CD4-positive, alpha-beta T cell treated with Interleukin-21 for 1 hour (primary cell): ENCODE measurements at places on chromosomes 6 and 20.

- DNase-seq = no peak
Measured at GRCh38 chr20:48793776-48794175, 34.0 kb downstream of the PREX1 start.

- no peak for DNase-seq
Measured at GRCh38 chr6:52801188-52801841, 2.3 kb downstream of the GSTA1 start.

GRCh38 chr20:59247731-59248684 lies 52.4 kb upstream of the EDN3 start:
- no peak for DNase-seq

- DNase-seq = no peak
Measured at GRCh38 chr6:1404713-1405098, 15.3 kb downstream of the FOXF2 start.

GRCh38 chr6:39452306-39453145 lies 130.0 kb upstream of the KCNK16 start:
- DNase-seq = no peak

- no peak for DNase-seq
Measured at GRCh38 chr6:117237561-117237960, 27.8 kb upstream of the VGLL2 start.

- DNase-seq = no peak
Measured at GRCh38 chr6:166758136-166758704, 131.2 kb upstream of the RPS6KA2 start.

DNA sequence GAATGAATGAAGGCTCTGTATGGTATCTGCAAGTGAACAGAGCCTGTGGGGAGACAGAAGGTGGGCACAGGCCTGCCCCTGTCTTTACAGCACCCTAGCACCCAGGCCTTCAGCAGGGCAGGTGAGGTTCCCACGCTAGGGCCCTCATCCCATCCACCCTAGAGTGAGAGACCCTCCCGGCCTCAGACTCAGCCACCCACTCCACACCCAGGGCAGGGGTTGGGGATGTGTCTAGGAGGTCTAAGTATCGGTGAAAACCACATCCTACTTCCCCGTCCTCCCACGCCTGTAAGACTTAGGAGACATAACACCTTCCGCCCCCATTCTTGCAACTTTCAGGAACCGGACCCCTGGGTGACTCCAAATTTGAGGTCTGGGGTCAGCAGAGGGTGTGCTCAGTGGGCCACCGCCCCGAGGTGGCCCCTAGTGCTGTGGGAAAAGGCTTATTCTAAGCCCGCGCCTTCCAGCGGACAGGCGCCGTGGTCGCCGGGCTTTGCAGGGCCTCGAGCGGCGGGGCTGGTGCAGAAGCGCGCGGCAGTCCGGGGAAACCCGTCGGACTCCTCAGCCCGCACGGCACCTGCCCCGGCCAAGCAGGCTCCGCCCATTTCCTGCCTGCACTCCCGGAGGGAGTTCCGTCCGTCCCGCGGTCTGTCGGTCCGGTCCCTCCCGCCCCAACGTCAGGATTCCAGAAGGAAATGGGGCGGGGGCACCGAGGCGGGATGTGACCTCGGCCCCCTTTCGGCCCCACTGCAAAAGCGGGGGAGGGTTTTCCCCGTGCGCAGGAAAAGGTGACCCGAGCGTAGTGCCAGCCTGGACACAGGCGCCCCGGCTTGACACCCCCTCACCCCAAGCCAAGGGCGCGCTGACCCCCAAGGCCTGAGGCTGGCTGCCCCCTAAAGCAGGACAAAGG lies 868 bp downstream of the SAMD10 start:
- DNase-seq = peak; percentile 64

DNA sequence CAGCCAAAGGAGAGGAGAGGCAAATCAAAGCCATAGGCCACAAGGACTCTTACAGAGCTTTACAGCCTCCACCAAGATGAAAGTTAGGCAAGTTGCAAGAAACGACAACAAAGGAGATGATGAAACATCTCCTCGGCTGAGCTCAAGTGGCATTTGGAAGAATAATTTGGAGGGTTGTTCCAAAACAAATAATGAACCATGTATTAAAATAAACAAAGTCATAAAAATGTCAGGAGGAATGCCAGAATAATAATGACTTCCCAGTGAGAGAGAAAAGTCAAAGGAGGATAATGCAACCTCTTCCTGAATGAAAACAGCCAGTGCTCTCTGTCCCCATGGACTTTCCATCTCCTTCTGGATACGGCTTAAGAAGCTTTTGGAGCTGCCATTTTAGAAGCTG lies 371.4 kb upstream of the ID4 start:
- no peak for DNase-seq

DNA sequence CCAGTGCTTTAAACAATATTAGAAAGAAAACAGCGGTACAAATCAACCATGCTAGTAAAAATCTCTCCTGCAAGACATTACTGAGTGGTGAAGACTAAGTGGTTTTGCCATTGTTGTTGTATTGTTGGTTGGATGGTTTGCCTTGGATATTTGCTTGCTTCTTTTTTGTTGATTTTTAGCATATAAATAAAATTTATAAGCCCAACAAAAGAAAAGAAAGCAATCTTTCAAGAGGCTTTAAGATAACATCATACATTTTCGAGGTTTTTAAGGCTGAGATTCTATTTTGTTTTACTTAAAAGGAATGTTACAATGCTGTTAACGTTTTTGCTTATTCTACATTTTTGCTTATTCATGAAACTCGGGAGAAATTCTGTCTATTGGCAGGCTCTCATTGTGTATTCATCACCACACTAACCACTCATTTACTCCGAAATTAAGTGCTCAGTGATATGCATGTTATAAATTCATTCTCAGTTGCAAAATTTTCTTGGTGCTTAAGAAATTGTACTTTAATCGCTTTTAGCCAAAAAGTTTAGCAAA lies 139.1 kb downstream of the LAMA2 start:
- no peak for DNase-seq

DNA sequence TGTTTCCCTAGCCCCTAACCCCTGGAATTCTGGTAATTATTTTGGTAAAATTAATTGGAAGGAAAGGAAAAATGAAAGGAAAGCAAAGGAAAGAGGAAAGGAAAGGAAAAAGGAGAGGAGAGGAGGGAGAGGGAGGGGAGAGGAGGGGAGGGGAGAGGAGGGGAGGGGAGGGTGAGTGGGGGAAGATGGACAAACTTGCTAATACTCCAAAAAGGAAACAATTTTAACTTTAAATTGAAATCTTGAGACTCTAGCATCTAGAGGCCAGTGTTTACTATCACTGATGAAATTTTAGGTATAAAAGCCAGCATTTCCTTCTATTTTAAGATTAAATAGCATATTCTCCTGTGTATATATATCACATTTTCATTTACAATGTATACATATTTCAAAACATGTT lies 156.5 kb downstream of the COL12A1 start:
- no peak for DNase-seq

DNA sequence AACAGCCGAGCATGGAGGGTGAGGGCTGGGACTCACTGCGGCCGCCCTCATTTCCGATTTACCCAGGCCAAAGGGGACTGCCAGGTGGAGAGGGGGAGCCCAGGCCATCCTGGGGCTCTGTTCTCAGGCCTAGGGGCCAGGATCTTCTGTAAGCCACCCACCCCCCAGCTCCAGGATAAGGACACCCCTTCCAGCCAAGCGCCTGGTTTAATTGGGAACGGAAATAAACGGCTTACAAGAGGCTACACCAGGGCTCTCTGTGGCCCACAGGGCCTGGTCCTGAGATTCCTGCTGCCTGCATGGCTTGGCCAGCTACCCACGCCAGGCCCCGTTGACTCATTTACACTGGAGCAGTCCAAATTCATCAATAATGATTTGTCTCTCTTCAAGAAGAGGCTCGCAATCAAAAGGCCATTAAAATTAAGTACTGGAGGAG lies 68.1 kb upstream of the TOP1 start:
- no peak for DNase-seq

GRCh38 chr6:45702849-45703739 lies 312.6 kb downstream of the CLIC5 start:
- no peak for DNase-seq

DNA sequence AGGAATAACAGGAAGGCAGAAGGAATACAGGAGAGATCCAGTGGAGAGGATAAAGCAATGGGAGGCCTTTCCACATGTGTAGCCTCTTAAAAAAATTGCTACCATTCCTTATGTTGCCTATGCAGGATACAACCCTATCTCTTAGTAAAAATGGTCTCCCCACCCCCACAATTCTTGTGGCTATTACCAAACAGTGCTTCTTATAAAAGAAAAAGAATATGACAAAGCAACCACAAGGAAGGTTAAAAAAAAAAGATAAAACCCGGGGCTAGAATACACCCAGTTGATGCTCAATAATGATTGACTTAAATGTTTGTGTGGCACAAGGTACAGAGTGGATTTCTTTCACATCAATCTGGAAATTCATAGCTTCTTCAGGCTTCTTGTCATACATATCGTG lies 250.9 kb downstream of the HIVEP2 start:
- DNase-seq = no peak

DNA sequence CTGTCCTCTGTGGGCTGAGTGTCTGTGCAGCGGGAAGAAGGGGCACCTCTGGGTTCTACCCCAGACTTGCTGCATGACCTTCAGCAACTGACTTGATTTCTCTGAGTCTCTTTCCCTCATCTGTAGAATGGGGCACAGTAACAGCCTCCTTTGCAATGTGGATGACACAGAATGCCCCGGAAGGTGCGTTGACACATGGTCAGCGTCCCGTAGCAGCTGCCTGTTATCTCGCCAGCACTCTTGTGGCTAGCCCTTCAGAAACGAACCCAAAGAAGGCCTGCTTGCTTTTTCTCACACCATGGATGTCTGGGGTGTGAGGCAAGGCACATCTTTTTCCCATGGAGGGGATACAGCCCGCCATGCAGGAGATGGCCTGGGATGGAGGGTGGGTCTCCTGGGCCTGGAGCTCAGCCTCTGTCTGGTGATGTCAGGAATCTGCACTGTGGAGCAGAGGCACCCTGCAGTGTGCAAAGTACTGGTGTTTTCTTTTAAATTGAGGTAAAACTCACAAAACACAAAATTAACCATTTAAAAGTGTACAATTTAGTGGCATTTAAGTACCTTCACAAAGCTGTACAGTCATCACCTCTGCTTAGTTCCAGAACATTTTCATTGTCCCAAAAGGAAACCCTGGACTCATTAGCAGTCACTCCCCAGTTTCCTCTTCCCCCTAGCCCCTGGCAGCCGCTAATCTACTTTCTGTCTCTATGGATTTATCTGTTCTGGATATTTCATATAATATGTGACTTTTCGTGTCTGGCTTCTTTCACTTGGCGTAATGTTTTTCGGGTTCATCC lies 59.8 kb upstream of the FAM83D start:
- no peak for DNase-seq

DNA sequence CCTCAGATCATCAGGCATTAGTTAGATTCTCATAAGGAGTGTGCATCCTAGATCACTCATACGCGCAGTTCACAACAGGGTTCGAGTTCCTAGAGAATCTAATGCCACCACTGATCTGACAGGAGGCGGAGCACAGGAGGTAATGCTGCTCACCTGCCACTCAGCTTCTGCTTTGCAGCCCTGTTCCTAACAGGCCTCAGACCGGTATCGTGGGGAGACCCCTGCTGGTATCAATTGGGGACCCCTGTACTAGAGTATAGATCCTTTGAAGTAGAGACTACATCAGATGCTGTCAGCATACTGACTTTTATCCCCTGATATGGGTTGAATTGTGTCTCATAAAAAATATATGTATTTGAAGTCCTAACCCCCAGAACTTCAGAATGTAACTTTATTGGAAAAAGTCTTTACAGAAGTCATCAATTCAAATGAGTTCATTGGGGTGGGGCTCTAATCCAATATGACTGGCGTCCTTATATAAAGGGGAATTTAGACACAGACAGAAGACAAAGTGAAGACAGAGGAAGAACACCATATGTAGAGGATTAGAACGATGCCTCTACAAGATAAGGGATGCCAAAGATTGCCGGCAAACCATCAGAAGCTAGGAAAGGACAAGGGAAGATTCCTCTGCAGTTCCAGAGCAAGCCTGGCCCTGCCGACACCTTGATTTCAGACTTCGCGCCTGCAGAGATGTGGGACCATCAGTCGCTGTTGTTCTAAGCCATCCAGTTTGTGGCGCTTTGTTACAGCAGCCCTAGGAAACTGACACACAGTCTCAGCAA lies 104.4 kb upstream of the BTBD3 start:
- DNase-seq = no peak

- peak; percentile 45 for DNase-seq
Measured at GRCh38 chr6:89122625-89123024, 4.8 kb upstream of the SRSF12 start.

- DNase-seq = no peak
Measured at GRCh38 chr20:37297066-37297736, 7.7 kb downstream of the MANBAL start.

GRCh38 chr6:24865161-24865560 lies 66.4 kb upstream of the ARMH2 start:
- no peak for DNase-seq

GRCh38 chr6:69631552-69632346 lies 165.1 kb downstream of the LMBRD1 start:
- DNase-seq = no peak

GRCh38 chr6:42366999-42367352 lies 84.8 kb downstream of the TRERF1 start:
- DNase-seq = no peak

DNA sequence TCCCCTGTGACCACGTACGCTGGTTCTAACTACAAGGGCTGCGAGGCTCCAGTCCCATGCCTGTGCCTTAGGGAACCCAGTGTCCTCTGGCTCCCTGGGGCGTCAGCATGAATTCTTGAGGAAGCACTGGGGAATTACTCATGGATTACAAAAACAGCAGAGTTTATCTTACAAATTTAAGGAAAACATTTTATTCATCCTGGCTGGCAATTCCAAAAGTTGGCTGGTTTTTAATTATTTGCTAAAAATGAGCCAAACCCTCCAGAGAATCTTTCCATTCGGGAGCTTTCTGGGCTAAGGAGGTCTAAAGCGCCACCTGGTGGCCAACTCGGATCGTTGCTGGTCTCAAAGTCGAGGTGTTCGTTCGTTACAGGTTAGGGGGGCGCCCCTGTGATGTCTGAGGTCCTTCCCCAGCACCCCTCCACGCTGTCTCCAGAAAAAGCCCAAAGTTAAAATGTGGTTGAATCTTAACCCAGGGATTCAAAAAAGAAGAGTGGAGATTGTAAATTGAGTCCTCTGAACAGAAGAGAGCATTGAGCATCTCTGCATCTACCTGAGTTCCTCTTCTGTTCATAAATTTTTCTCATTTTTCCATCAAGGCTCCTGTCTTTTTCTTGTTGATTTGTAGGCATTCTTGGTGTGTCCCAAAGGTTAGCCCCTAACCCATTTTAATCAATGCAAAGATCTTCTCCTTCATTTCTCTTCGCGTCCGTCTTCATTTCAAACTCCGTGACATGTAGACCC lies 99.4 kb downstream of the BFSP1 start:
- peak; percentile 33 for DNase-seq

- DNase-seq = no peak
Measured at GRCh38 chr6:44679438-44680201, 292.1 kb downstream of the CDC5L start.
